ENCODE measurements at places on chromosomes 6 and 20.

DNA sequence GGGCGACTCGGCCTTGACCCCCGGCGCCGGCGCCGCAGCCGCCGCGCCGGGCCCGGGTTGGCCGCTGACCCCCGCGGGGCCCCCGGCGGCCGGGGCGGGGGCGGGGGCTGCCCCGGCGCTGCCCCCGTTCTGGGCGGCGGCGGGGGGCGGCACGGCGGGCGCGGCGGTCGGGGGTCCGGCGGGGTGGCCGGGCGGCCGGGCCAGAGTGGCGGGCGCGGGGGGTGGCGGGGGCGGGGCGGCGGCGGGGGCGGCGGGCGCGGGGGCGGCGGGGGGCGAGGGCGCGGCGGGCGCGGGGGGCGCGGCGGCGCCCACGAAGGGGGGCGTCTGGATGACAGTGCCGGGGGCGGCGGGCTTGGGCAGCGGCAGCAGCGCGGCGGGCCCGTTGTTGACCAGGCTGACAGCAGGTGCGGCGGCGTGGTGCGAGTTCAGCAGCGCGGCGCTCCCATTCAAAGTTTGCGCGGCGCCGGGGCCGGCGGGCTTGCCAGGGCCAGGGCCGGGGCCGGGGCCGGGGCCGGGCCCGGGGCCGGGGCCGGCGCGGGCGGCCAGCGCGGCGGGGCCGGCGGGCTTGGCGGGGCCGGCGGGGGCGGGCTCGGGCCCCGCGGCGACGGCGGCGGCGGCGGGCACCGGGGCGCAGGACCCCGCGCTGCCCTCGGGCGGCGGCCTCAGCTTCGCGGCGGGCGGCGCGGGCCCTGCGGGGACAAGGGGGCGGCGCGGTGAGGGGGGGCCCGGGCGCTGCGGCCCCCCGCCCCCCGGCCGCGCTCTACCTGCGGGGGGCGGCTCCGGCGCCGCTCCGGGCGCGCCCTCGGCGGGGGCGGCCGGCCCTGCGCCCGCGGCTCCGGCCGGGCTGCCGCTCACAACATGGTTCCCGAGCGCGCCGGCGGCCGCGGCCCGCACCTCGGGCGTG lies 659 bp downstream of the TAF4 start:
- peak; percentile 75 for DNase-seq

- no peak for DNase-seq
These were observed 515.5 kb downstream of the COL12A1 start for GRCh38 chr6:74690365-74690764.

GRCh38 chr20:33790566-33790965 lies 20.6 kb upstream of the CHMP4B start:
- no peak for DNase-seq

DNA sequence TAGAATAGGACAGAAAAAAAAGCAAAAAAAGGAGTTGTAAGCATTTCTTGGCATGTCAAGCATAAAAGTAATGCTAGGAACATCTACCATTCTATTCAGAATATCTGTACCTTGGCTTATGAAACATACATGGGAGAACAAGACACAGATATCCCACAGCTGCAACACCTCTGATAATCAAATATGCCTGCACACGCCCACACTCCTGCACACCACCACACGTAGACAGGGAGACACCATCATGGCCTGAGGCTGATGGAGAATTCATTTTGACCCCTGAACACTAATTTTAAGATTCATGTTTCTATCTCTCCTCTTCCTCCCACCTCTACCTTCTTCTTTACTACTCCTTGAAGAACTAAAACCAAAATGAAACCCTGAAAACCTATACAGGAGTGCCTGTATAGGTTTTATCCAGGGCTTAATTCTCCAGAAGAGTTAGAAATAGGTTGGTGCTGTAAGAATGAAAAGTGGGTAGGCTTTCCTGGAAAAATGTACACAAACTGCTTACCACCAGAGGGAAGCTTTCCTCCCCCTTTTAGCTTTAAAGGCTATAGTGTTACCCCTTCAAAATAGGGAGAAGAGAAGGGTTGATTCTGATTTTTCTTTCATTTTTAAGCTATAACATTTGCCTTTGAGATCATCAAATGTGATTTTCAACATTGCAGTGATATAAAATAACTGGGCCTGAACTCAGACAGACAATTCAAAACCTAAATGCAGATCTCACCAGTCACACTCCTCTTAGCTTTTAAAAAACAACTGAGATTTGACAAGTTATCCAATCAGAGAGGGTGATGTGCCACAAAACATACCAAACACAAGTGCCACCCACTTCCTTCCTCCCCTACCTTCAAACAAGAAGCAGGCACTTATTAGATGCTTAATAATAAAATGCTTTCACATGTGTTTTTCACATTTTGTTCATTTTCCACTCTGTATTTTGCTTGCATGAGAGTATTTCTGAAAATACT lies 57.9 kb downstream of the ELOVL5 start:
- no peak for DNase-seq

DNA sequence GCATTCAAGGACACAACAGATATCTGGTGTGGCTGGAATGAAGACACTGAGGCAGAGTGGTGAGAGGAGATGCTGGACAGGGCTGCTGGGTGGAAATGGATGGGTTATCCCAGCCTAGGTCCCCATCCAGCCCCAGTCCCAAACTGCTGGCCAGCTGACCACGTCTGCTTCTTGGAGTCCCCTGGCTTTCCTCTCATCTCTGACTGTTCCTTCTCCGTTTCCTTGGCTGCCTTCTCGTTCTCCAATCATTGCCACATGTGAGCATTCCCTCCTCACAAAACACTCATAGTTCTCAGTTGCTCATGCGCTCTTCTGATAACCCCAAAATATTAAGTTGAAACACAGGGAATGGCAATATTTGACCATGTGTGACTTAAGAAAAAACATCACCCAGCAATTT lies 31.5 kb downstream of the MAFB start:
- DNase-seq, result no peak

DNA sequence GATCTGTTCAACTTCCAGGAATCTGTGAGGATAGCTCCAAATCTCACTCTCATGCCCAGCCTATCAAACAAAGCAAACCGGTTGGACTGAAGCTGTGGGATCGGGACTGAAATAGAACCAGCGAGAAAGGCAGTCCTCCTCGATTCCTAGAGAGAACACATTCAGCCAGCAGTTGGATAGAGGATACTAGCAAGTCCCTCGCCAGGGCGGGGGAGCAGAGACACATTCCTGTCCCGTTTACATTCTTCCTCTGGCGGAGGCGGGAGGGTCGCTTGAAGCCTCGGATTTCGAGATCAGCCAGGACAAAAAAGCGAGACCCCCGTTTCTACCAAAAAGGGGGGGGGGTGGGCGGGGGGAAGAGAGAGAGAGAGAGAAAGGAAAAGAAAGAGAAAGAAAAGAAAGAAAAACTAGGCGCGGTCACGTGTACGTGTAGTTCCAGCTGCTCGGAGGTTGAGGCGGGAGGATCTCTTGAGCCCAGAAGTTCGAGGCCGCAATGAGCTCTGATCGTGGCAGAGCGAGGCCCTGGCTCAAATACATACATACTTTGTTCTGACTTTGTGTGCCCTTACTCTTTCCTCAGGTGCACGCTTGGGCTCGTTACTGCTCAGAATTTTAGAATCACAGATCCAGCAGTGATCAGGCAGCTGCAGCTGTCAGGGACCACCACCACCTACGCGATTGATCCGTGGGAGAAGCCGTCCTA lies 19.5 kb downstream of the ZNF311 start:
- no peak for DNase-seq

GRCh38 chr6:91487696-91488392 lies 901.0 kb upstream of the MAP3K7 start:
- DNase-seq, result no peak

DNA sequence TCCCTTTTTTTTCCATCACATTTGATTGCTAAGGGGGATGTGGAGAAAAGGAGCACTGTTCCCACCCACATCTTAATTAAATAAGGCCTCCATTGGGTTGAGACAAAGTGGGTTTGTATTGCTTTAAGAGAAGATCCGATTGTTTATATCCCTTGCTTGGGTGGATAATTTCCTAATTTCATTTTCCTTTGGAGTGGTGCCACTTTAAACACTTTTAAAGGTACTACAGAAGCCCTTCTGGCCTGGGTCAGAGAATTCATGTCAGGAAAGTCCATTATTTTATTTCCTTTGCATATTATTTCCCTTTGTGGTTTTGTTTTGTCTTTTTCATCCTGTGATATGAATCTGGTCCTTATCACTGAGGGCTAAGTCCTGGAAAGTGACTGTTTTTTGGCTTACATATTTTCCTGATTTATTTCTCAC lies 56.9 kb downstream of the PHACTR2 start:
- DNase-seq, result no peak

- no peak for DNase-seq
These were observed 51.4 kb downstream of the ERMARD start for GRCh38 chr6:169802790-169803189.

- no peak for DNase-seq
These were observed 68.8 kb downstream of the TMEM170B start for GRCh38 chr6:11606332-11606731.

DNA sequence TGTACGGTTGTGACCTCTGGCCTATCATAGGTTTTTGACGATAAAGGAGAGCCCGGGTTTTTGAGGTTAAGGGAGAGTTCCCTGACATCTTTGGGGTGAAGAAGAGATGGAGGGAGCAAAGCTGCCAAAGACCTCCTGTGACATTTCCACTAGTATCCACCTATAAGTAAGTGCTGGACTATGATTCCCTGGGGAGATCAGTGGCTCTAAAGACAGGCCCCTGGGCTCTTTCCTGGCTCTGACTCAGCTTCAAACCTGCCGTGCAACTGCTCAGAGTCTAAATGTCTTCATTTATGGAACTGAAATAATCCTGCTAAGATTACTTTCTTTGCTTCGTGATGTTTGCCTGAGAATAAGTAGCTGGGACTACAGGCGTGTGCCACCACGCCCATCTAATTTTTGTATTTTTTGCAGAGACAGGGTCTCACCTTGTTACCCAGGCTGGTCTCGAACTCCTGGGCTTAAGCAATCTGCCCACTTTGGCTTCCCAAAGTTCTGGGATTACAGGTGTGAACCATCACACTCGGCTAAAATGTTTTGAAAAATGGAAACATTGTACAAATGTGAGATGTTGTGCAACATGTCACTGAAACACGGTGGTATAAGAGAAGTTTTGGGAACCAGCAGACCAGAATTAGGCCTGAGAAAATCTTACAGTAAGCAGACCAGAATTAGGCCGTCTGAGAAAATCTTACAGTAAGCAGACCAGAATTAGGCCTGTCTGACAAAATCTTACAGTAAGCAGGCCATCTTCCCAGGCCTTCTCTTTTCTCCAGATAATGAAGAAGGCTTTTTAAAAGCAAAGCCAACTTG lies 1.1 kb upstream of the PAQR8 start:
- no peak for DNase-seq

DNA sequence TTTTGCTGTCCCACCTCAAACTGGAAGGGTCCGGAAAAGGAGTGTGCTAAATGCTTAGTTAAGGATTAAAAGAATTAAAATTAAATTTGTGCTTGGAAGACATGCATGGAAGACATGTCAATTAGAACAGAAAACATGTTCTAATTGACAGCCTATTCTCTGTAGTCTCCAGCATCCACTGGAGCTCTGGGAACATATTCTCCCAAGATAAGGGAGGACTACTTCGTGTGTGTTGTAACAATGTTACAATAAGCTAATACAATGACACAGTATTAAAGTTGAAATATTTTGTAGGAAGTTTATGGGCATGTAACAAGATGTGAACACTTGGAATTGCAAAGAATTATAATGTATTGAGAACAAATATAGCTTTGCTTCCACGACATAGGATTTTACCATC lies 567.4 kb upstream of the CITED2 start:
- DNase-seq, result no peak
